ENCODE measurements at places on chromosomes 1 and 21.

DNA sequence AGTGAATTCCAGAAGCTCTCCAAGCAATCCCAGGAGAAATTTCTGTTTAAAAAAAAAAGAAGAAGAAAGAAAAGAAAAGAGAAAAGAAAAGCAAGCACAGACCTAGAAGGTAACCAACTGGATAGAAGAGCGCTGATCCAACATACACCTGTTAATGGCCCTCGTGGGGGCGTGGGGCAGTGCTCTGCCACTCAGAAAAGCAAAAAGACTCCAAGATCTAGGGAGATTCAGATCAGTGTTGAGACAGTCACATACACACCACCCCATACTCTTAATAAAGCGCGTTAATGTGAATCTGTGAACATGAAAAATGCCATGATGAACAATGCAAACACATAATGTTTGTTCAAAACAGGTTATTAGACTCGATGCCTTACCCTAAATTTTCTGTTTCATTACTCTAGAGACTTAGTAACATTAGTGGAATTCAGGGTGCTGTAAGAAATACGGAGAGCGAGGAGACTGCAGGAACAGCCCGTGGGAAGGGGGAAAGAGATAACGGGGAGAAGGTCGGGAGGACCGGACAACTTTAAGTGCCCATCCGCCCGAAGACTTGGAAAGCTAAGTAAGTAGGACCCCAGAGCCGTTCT is 406 bp downstream of the NME7 start:
- no peak for DNase-seq

DNA sequence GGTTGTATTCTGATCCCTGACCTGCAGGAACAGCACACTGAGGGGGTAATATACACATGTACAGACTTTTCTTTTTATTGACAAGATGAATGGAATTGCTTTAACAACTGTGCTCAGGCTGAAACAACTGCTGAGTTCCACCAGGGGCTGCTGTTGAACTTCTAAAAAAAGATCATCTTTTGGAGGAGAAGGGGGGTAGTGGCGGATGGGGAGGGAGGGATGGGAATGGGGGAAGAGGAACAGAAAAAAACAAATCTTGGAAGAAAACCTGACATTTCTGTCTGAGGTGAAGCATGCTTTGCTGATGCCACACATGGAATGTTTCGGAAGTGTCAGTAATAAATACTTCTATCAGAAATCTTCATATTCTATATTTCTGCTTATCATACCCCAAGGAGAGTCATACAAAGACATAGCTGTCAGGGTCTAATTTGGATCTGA is 75.0 kb downstream of the RWDD3 start:
- no peak for DNase-seq

GRCh38 chr1:64171797-64172281 is 31.6 kb upstream of the UBE2U start:
- no peak for DNase-seq

- no peak for DNase-seq
These were observed 3.9 kb upstream of the MMEL1 start for GRCh38 chr1:2636733-2637132.

GRCh38 chr1:39691383-39692151 is at the start of gene HPCAL4:
Gene HPCAL4, minus strand, starts transcription at chr1:39691433. Its CDS starts 6,830 bp downstream, at chr1:39684603.
- DNase-seq: peak; percentile 84

DNA sequence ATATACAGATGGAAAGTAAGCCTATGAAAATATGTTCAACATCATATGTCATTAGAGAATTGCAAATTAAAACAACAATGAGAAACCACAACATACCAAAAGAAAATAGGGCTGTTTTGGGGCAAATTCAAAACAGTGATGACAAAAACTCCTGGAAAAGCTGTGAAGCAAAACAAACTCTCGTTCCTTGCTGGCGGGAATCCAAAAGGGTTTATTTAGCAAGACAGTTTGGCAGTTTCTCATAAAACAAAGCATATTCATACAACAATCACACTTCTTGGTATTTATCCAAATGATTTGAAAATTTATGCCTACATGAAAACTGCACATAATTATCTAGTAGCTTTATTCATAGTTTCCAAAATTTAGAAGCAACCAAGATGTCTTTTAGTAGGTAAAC is 44.4 kb downstream of the COL11A1 start:
- no peak for DNase-seq

GRCh38 chr1:156551066-156551643 is 21.2 kb downstream of the IQGAP3 start:
- DNase-seq: no peak

DNA sequence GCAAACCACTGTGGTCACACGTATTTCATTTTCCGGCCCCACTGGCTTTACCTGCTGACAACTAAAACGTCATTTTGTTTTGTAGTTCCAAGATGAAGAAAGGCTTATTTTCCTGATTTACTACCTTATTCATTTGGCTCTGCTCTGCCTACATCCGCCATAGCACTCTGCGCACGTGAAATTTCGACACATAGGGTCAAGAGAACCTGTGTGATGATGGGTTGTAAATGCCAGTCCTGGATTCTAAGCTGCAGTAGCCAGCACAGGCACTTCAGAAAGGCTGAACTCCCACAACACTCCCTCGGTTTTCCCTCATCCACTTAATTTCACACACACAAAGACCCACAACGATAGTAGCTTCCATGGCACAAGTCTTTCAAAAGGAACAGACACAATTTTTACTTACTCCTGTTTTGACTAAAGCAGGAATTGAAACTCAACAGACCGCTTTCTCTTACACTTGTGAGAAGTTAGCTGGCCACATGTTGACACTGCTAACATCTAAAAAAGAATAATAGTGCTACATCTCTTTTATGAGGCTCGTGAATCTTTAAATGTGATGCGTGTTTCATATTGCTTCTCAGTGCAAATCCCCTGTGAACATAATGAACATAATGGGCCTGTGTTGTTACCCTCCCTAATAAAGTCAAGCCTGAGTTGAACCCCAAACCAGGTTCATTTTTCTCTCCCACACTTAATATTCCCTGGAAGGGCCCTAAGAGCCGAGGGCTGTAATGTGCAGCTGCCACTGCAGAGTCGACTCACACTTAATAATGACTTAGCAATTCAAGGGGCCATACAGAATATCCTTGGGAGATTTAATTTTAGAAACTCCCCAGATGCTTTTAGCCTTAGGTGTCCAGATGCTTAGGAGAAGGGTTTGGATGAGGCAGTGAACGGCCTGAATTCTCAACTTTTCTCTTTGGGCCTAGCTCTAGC is 1.5 kb upstream of the RUNX1 start:
- DNase-seq: no peak

GRCh38 chr1:59136541-59137275 is 160.2 kb upstream of the FGGY start:
- DNase-seq: no peak

DNA sequence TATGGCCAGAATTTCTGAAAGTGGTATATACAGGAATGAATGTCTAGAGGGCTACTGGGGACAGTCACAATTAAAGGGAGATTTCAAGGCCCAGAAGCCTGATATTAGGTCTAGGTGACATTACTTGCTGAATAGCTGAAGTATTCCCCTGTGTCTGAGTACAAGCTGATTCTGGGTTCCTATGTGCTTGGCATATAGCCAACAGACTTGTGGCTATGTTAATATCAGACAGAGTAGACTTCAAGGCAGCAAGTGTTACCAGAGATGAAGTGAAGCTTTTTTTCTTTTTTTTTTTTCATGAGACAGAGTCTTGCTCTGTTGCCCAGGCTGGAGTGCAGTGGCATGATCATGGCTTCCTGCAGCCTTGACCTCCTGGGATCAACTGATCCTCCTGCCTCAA is 8.3 kb downstream of the TTC4 start:
- DNase-seq: no peak

- DNase-seq: no peak
These were observed 1.1 kb downstream of the COL9A2 start for GRCh38 chr1:40315795-40316594.

- no peak for DNase-seq
These were observed 30.2 kb downstream of the ZZZ3 start for GRCh38 chr1:77652268-77652667.

- peak; percentile 65 for DNase-seq
These were observed 462 bp upstream of the TLCD4 start for GRCh38 chr1:95116580-95117206.

- no peak for DNase-seq
These were observed 19.9 kb downstream of the ELAPOR1 start for GRCh38 chr1:109133815-109134214.

DNA sequence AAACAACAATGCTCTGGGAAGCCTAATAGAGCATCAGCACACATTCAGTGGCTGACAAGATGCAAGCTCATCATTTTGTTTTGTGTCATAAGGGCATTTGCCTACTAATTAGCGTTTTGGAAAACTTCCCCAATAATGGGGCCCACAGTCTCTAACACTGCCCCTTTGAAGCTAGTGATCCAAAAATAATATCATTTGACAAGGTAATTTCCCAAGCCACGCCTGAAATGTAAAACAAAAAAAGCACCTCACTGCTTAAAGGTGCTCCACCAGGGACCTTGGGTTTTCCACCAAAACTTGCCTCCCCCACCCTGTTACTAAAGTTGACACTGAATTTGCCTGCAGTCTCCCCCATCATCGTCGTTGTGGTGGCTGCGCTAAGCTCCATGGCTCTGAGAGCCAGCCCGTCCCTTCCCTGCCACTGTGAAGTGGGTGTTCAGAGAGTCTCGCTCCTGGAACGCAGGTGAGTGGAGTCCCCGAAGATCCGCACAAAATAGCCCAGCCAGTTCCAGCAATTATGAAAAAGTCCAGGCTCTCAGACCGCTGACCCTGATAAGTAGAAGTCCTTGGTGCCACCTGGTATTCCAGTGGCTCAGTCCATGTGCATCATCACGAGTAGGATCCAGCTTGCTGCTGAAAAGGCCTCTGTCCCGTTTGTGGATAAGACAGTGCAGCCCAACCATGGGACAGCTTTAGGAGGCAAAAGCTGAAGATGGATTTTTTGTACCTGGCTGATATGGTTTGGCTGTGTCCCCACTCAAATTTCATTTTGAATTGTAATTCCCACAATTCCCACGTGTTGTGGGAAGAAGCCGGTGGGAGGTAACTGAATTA is 52.2 kb downstream of the RAB3GAP2 start:
- DNase-seq: no peak

GRCh38 chr1:234891427-234891826 is 237.2 kb downstream of the TOMM20 start:
- DNase-seq: no peak

- no peak for DNase-seq
These were observed 89.6 kb downstream of the NRDC start for GRCh38 chr1:51788938-51789337.

DNA sequence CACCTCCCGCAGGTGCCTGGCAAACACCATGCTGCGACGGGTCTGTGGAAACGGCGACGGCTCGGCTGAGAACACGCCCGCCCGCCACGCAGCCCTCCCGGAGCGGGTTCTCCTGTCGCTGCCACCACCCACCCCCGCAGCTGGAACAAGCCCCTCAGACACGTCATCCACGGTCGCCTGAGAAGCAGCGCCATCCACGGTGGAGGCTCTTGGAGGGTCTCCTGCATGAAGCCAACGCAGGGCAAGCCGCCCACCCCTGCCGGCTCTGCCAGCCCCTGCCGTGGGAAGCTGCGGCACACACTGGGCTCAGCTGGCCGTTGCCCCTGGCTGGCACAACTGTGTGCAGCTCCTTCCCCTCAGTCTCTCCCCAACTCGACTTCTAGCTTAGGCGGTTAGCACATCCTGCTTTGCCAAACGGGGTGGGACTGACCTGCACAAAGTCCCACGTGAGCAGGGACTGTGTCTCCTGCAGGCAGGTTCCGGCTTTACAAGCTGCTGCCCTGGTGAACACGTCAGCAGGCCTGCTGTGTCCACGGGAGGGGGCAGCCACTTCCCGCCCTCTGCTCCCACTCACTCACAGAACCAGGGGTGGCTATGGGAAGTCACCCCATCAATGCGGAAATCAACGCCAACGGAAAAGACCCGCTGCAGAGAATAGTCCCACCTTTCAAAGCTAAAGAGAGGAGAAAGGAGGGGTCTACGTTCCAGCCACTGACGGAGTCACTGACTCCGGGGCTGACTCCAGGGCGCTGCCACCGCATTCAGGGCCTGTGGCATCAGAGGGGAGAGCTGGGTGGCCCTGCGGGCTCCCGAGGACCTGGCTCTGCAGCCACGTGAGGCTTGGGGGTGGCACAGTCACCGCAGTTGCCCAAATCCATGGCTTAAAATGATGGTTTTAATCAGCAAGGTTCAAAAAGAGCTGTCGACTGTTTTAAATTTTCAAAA is 10.3 kb downstream of the POFUT2 start:
- DNase-seq: peak; percentile 54

GRCh38 chr1:101238681-101239094 is 1.9 kb downstream of the S1PR1 start:
- peak; percentile 91 for DNase-seq

GRCh38 chr21:18677632-18678031 is 274.0 kb upstream of the TMPRSS15 start:
- no peak for DNase-seq

DNA sequence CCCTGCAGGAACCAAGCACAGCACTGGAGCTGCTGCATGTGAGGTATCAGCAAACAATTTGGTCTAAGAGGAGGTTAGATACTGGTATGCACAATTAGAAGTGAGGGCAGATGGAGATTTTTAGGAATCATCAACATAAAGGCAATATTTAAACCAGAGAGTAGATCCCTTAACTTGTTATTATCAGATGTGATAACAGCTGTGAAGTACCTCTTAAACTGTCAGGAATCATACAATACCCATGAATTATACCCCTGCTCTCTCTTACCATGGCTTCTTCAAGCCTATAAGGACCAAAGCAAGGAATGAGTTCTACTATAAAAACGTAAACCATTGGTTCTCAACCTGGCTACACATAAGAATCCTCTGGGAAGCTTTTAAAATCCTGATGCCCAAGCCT is 3.9 kb downstream of the BCAR3 start:
- no peak for DNase-seq

DNA sequence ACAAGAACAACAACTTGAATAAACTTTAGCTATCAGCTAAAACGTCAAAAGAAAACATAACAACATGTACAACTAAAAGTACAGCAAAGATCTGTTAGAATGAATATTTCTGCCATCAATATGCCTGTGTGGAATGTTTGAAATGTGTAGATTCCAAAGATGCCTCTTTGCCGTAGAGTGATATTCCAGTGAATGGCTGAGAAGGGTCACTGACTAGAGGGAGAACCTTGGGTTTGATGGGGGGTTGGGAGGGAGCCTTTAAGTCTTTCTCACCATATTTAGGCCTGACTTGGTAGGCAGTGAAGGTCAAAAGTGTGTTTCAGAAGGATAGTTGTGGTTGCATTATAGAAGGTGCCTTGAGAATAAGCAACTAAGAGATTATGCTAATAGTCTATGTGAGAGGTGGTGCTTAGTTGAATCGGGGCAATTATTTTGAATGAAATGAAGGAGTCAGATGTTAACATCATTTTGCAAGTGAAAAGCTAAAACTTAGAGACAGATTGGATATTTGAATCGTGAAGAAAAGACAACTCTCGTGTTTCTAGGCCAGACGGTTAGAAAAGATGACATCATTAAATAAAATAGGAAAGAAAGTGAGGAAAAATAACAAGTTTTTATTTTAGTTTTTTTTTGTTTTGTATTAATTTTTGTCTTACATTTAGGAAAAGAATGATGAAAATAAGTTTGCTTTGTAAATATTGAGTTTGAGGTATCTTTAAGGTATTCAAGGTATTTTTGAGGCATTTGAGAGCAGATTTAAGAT is 53.8 kb downstream of the PLA2G4A start:
- DNase-seq: no peak

- no peak for DNase-seq
These were observed 9.1 kb downstream of the MTOR start for GRCh38 chr1:11253226-11253625.

Measured in sciatic nerve (tissue), 2 donors.